ENCODE measurements at places on chromosomes 2 and 18. TPM values are rescaled to one million over a fixed set of nuclear protein-coding genes. Genes with fewer than 3 reads are reported as not detected.
A peak's percentile ranks its signal among the peaks of the same experiment; 100 is the strongest.

DNA sequence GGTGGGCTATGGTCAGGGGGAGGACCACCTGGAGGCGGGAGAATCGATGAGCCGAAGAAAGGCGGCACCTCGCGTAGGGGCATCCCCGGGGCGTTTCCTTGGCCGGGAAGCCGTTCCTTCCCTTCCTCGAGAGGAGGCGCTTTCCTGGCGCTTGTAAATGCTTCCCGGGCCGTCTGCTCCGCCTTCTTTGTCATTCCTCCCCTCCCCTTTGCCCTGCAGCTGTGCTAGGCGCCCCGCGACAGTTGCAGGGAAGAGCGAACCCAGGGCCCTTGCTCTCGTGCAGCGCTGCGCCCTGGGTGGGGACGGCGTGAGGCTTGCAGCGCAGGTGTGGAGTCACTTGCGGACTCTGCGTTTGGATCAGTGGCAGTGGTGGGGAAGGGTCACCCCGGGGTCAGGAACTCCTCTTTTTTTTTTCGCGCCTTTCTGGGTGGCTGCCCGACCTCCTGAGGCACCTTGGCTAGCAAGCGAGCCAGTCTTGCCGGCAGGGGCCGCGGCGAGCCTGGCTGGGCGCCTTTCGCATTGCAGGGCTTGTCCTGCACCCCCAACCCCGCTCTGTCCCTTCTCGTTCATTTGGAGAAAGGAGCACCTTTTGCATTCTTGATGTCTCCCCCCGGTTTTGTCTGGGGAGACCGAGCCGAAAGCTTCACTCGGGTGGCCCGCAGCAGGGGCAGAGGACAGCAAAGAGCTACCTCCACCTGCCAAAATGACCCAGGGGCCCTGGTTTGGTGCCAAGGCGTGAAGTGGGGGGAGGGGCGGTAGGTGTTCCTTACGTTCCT lies 858 bp downstream of the KCNS3 start:
- DNase-seq: no peak

- no peak for DNase-seq
Observed at GRCh38 chr2:204205082-204205481, 268.5 kb downstream of the ICOS start.

DNA sequence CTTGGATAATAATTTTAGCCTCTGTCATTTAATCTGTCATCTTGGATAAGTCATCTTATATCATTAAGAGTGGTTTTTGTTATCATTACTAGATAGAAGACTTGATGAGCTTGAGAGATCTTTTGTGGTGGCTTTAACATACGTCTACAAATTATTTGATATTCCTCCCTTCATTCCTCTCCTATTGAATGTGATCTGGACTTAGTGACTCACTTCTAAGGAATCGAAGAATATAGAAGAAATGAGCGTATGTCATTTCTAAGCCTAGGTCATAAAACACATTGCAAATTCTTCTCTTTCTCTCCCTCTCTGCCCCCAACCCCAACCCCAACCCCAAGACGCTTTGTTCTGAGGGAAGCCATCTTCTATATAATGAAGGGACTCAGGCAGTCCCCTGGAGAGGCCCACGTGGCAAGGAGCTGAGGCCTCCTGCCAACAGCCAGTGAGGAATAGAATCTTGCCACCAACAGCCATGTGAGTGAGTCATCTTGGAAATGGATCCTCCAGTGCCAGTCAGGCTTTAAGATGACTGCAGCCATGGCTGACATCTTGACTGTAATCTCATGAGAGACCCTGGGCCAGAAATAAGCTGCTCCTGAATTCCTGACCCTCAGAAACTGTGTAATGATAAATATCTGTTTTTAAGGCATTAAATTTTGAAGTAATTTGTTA lies 221.6 kb upstream of the SP5 start:
- DNase-seq: no peak

GRCh38 chr2:168089200-168089599 lies 158.2 kb downstream of the STK39 start:
- DNase-seq: no peak

The GALM gene
- total RNA-seq: 114 TPM

The DTNB gene
- 13.7 TPM for total RNA-seq

- peak; percentile 80 for DNase-seq
Observed at GRCh38 chr18:76351961-76352581, 143.0 kb downstream of the ZNF516 start.

The WIPF1 gene
- not detected for total RNA-seq

GRCh38 chr18:76886112-76886511 lies 63.8 kb downstream of the ZNF236 start:
- no peak for DNase-seq

The SLC4A3 gene
- 0.10 TPM for total RNA-seq
